ENCODE measurements at places on chromosomes 3 and 15.

- DNase-seq = peak; percentile 44
Measured at GRCh38 chr15:31200735-31201151, 99.2 kb upstream of the TRPM1 start.

DNA sequence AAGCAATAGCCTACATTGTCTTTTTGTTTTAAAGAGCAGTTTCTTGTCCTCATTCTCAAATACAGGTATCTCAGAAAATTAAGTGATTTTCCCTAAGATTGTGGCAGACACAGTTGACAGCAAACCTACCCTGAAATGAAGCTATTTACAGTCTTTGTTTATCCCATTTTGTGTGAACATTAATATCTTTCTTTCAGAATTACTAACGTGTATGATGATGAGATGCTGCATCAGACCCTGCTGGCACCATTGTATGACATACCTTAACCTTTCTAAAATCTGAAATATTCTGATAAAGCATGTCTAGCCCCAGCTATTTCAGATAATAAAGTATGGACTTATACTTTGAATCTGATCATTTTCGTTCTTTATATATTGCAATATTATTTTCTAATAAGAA is 185.9 kb downstream of the RSRC1 start:
- no peak for DNase-seq

- no peak for DNase-seq
Measured at GRCh38 chr3:169457807-169458697, 205.5 kb downstream of the MECOM start.

DNA sequence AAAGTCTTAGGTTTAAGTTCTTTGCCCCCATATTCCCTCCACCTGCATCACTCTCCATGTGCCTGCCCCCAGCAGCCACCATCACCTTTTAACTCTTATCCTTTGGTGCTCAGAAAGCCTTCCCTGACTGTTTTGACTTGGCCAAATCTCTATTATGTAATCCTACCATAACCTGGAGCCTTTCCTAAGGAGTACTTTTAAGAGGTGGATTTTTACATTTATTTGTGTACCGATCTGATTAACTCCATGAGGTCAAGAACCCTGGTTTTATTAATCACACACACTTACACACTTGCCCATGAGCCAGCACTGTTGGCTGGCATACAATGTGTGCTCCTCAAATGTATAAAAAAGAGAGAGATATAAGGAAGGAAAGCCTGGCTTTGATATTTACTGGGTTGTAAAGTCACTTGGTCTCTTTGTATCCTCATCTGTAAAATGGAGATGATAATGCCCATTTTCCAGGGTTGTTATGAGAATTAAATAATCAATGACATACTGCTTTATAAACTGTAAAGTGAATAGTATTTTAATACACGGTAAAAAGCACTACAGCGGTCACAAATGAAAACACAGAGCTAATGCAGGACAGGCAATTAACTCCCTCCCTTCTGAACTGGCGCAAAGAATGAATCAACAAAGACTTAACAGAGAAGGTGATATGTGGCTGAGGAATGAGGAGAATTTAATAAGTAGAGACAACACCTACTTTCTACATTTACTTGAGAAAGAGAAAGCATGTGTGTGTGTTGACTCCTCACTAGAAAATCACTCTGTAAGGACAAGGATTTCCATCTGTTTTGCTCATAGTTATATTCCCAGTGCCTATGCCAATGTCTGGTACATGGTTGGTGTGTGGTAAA is 45.4 kb downstream of the ATP13A4 start:
- no peak for DNase-seq

- DNase-seq = no peak
Measured at GRCh38 chr3:100084100-100084806, 30.0 kb downstream of the FILIP1L start.

DNA sequence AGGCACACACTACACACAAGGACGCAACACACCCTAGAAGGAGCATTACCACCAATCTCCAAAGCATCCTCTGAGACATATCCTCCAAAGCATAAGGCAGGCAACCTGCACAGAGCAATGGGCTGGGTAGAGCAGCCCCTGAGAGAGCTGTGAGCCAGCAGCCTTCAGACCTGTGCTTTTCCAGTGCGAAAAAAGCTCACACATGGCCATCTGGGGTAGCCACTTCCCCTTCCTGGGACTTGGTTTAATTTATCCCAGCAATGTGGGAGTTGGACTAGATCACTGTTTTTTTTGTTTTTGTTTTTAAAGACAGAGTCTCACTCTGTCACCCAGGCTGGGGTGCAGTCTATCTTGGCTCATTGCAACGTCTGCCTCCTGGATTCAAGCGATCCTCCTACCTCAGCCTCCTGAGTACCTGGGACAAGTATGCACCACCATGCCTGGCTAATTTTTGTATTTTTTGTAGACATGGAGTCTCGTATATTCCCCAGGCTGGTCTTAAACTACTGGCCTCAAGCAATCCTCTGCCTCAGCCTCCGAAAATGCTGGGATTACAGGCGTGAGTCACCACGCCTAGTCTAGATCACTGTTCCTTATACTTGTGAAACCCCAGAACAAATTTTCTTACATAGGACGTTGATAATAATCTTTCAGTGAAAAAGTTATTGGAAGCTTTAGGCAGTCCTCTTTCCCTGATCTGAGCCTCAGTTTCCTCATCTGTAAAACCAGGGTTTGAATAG is 18.9 kb downstream of the PTPN23 start:
- DNase-seq = peak; percentile 10

GRCh38 chr3:3705090-3705775 is 94.0 kb upstream of the LRRN1 start:
- no peak for DNase-seq

DNA sequence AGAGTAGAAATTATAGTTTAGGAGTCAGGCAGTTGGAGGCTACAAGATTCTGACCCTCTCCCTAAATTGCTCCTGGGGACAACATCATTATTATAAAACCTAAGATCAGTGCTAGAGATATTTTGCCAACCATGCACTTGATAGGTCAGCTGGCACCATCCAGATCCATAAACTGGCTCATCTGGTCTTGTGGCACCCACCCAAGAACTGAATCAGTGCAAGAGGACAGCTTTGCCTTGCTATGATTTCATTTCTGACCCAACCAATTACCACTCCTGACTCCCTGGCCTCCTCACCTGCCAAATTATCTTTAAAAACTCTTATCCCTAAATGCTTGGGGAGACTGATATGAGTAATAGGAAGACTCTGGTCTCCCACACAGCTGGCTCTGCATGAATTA is 461.1 kb upstream of the TGFBR2 start:
- no peak for DNase-seq

- DNase-seq = no peak
Measured at GRCh38 chr3:46571684-46572083, 5.6 kb upstream of the LRRC2 start.

DNA sequence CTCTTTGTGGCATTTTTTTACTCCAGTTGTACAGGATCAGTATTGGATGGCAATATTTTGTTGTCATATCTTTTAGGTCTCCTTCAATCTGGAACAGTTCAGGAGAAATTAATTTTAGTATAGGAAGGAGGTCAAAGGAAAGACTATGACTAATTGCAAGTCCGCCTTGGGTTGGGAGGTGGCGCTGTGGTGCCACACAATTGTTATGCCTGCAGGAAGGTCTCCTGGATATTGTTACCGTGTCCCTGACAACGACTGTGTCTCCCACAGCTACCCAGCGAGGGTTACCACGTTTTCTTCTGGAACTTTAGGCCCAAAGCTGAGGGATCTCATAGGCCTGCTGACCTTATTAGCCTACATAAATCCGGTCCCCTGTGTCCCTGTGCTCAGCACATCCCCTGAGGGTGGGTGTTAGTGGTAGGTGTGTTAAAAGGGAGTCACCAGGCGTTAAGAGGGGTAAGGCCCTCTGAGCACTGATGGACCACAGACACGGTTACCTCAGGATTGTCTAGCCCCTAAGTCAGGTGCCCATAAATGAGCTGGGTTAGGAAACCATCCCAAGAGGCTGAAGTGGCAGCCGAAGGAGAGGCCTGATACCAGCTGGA is 31.5 kb downstream of the KCNAB1 start:
- DNase-seq = peak; percentile 63

GRCh38 chr3:114586119-114586518 is 292.3 kb downstream of the TIGIT start:
- DNase-seq = no peak

DNA sequence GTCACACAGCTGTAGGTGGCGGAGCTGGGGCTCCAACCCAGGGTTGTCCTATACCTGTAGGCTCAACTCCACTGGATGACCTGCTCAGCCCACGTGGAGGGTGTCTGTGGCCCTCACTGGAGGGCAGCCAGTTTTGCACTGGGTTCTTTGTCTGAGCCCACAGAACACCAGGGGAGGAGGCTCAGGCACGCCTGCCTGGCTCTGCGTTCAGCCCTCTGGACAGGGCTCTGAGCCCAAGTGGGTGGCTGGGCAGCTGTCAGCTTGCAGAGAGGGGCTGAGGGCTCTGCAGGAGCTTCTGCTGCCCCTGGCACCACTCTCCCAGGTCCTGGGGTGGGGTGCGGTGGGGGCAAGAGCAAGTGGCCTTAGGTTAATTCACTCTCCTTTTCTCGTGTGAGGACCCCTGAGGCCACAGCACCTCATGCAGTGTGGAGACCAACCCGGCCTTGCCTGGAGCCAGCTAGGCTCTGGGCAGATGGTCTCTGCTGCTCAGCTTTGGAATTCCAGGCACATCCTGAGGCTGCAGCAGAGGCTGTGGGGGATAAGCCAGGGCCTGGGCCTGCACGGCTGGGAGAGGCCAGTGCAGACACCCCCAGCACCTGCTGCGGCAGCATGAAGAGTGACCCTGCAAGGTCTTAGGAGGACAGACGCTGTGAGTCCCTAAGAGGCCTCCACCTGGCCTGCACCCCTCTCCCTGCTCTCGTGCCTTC is 23.5 kb downstream of the DUSP7 start:
- DNase-seq = no peak

- DNase-seq = no peak
Measured at GRCh38 chr3:53996141-53996874, 104.6 kb upstream of the SELENOK start.

- DNase-seq = peak; percentile 91
Measured at GRCh38 chr3:188689101-188689574, 482.6 kb upstream of the TPRG1 start.

DNA sequence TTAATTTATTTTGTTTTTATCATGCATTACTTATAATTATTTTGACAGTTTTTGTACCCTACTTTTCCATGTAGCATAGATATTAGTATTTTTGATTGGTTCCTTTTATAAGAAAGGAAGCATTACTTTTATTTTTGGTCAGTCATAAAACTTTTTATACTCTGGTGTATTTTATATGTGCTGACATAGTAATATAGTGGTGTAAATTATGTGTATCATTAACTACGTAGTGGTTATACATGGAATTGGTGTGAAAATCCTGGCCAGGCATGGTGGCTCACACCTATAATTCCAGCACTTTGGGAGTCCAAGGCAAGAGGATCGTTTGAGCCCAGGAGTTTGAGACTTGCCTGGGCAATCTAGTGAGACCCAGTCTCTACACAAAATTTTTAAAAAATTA is 18.8 kb upstream of the NIPA2 start:
- no peak for DNase-seq

GRCh38 chr3:76753599-76753998 is 286.3 kb upstream of the ROBO2 start:
- no peak for DNase-seq

DNA sequence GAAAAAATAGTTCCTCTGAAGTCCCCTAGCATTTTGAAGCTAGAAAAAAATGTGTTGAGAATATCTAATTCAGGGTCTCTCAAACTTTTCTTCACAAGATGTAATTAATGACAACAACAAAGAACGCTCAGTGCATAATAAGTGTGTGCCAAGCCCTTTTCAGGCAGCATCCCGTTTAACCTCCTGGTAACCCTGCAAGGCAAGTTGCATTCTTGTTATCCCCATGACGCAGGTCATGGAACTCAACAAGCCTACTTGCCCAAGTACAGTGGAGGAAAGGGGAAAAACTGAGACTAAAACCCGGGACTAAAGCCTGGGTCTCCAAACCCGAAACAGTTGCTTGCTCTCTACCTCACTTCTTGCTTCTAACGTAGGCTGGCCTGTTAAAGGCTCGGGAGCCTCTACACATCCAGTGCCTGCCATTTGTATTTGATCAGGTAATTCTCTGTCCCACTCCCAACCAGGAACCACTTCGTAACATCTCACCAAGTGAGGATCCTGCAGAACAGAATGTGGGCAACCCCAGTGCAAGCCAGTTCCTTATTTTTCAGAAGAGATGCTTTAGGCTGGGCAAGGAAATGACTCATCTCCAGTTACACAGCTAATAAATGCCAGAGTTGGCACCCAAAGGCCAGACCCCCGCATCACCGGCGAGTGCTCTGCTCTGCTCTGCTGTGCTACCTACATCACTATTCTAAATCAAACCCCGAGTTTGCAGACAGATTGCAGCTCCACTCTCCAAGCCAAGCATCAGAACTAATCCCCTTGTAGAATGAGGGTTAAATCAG is 28.3 kb downstream of the LMCD1 start:
- DNase-seq = no peak

DNA sequence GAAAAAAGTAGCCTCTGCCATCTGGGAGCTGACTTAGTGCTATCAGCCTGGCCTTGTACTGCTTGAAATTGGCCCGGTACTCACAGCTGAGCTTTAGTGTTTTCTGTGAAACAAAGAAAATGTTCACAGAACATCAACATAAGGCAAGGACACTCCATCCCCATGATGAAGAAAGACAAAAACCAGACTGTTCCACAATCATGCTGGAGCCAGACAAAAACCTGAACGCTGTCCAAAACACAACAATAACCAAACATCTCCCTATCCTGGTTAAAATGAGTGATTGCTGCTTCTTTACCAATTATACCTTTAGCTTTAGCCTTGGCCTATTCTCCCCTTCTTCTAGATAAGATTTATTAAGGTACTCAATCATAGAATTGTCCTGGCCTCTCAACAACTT is 153.9 kb downstream of the CPNE4 start:
- no peak for DNase-seq

DNA sequence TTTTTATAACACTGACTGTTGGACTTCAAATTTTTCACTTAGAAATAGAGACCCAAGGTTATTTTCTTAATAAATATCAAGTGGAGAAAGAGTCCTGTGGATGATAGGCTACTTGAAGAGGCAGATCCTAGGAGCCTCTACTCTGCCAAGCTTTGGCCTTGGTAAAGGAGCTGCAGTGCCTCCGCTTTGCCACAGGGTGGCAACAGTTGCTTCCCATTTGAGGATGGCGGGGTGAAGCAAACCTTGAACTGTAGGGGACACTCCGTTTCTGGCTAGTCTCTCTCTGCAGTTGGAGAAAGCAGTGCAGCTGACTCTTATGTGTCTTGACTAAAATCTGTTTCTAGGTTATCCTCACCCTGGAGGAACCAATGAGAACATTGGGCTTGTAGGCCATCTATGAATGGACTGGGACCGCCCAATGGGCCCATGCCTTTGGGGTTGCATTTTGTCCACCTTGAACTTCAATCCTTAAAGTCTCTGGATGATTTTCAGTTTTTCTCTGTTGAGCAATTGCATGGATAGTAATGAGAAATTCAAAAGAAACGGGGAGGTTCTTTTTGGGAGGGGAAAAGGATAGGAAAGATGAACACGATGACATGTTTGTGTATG is 9.8 kb downstream of the SCG5 start:
- DNase-seq = peak; percentile 51

All from fibroblast of the conjunctiva (primary cell).